ENCODE measurements at places on chromosomes 7 and 10. TPM values are rescaled to one million over a fixed set of nuclear protein-coding genes. Genes with fewer than 3 reads are reported as not detected.

The EBLN1 gene
- not detected for total RNA-seq

The OPN1SW gene
- total RNA-seq: not detected

The SMO gene
- 62.3 TPM for total RNA-seq

DNA sequence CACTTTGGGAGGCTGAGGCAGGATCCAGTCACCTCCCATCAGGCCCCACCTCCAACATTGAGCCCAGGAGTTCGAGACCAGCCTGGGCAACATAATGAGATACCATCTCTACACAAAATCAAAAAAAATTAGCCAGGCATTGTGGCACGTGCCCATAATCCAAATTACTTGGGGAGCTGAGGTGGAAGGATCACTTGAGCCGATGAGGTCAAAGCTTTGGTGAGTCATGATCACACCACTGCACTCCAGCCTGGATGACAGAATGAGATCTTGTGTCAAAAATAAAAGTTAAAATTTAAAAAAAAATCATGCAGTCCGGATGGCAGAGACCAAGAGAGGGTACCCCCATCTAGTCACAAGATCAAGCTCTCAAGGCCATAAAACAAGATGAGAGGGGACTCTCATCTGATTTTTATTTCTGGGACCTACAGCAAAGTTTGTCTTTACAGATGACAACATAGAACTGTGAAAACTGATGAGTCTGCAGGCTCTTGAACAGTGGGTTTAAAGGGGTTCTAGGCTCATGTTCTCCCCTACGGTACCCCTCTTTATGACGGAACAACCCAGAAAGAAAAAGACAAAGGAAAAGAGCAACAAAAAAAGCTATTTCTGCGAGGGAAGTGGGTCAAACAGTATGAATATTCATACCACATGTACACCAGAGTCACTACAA lies 28.9 kb upstream of the CREB3L2 start:
- DNase-seq: peak; percentile 55

GRCh38 chr10:10020945-10021344 lies 996.7 kb upstream of the CELF2 start:
- DNase-seq: no peak

- no peak for DNase-seq
These were observed 10.7 kb downstream of the NODAL start for GRCh38 chr10:70430493-70431445.

GRCh38 chr7:112160771-112161150 lies 45.4 kb downstream of the DOCK4 start:
- DNase-seq: peak; percentile 23

DNA sequence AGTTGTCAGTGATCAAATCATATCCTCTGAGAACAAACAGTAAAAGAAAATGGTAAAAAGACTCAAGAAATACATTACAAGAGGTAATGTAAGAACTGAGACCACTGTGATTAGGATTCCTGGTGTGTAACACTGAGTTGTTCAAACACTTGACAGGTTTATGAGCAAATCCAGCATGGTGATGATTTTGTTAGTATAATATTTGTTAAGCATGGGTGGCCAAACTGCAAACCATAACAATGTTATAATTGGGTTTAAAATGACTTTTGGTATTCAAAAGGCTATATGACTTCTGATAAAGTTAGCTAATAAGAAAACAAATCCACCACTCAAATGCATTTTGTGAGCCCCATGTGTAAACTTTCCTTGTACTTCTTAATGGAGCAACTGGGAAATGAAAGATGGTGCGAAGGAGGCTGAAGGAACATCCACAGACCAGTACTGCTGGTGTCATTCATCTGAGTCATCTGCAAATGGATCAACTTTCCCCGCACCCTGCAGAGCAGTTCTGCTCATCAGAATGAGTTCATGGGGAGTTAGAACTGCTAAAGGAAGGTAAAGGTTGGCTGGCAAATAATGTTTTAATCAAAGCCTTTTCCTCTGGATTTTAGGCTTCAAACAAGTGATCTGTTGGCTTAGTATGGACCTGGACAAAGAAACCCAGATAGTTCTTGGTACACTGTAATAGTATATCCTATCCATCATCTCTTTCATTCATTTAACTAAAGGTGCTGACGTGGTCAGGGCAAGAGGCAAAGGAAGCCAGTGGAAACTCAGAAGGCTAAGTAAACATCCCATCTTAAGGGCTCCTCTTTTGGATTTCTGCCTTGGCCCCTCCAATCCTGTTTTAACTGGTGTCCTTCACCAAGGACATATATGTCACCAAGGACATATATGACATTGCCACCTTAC lies 45.0 kb downstream of the AFAP1L2 start:
- DNase-seq: no peak

Data from Caki2 (cell line).